Midbrain (tissue), 1 donor: ENCODE measurements at places on chromosomes 16 and 17.

DNA sequence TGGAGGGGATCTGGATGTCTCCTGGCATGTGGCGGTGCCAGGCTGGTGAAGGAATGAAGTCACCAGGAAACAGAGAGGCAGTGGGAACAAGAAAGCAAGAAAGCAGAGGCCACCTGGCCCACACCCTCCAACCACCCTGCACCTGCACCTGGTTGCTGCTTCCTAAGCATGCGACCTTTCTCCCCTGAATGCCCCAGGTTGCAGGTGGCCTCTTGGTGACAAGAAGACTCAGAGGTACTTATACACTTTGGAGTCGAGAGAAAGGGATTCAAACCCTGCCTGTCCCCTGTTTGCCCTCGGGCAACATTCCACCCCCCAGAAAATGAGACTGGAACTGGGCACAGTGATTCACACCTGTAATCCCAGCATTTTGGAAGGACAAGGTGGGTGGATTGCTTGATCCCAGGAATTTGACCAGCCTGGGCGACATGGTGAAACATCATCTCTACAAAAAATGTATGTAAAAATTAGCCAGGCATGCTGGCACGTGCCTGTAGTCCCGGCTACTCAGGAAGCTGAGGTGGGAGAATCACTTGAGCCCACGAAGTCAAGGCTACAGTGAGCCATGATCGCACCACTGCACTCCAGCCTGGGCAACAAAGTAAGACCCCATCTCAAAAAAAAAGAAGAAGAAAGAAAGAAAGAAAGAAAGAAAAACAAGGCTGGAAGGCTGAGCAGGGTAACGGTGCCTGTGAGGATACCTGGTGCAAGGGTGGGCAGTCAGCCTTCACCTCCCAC, 34.6 kb upstream of the TNRC6C start:
- DNase-seq: no peak

- peak; percentile 45 for DNase-seq
Observed at GRCh38 chr17:68378268-68379176, 78.8 kb downstream of the WIPI1 start.

DNA sequence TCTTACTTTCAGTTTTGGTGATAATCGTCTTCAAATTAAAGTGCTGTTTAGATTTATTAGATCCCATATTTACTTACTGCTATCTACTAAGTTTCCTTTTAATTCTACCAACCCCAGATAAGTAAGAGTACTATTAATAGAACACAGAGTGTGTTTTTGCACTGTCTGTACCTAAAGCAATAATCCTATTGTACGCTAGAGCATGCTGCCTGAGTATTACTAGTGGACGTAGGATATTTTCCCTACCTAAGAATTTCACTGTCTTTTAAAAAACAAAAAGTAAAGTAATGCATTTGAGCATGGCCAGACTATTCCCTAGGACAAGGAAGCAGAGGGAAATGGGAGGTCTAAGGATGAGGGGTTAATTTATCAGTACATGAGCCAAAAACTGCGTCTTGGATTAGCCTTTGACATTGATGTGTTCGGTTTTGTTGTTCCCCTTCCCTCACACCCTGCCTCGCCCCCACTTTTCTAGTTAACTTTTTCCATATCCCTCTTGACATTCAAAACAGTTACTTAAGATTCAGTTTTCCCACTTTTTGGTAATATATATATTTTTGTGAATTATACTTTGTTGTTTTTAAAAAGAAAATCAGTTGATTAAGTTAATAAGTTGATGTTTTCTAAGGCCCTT, 56.8 kb downstream of the HLF start:
- no peak for DNase-seq

DNA sequence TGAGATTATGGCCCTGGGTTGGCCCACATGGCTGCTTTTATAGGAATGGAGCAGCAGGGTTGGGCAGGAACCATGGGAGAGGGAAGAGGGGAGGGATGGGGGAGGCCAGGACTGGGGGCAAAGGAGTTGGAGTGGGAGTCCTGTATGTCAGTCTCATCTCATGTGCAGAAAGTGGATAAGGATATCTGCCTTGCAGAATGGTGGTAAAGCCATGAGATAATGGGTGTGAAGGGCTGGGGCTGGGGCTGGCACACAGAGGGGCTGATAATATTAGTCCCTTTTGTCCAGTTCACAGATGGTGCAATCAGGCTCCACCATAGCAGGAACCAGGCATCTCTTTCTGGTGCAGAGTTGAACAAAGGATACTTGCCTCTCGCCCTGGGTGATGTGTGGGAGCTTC, 101.3 kb downstream of the MRM1 start:
- DNase-seq: no peak

DNA sequence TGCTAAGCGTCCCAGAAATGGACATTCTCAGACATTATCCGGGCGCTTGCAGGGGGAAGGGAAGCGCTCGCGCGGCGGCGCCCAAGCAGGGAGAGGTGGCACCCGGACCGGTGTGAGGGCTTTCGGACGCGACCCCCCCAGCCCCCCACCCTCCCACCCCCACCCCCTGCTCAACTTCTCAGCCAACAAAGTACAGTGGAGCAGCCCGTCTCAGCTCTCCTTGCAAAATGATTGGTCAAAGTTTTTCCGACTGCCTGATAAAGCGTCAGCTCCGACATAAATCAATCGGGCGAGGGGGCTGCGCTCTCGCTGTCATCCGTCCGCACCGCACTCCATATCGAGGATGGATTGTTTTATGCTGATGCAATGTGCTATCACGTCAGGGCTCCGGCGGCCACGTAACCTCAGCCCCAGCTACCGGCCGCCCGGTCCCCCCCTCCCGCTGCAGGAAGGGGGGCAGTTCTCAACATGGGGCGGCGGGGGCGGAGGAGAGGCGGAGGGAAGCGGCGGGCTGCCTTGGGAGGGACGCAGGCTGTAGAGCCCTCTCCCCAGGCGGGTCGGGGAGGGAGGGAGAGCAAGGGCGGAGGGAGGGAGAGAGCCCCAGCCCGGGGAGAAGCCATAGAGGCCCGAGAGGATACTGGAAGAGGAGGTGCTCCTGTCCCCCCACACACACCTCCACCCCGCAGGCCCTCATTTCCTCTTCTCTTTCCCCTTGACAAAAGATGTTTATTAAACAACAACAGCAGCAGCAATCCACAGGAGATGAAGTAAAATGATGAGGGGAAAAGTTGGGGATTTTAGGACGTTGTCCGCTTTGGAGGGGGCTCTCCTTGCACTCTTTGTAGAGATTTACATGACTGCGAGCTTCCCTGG, at the start of gene HOXB9:
Gene HOXB9 (minus strand): TSS at position 114 of the 873 bp plus-strand sequence. CDS start 89 bp downstream, at position 25.
- DNase-seq: no peak

- DNase-seq: no peak
Observed at GRCh38 chr16:84513123-84513522, 8.7 kb upstream of the MEAK7 start.

- DNase-seq: no peak
Observed at GRCh38 chr17:46879101-46879500, 27.7 kb downstream of the WNT9B start.

GRCh38 chr16:79691007-79691406, 90.5 kb upstream of the MAF start:
- DNase-seq: no peak

DNA sequence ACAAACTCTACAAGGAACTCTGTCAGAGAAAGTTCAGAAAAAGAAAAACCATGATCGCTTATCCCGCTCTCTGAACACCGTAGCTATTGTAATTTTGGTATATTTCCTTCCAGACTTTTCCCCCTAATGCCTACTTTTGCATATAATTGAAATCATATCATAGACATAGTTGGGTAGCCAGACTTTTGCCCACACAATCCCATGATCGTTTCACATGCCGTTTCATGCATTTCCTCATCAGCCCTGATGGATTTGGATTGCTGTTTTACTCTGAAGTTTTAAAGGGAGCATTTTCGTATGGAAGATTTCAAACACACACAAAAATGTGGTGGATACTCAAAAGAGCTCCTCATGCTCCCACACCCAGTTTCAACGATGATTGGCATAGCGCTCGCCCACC, 31.3 kb downstream of the COX4I1 start:
- no peak for DNase-seq

- peak; percentile 29 for DNase-seq
Observed at GRCh38 chr16:56848029-56848936, 16.7 kb upstream of the SLC12A3 start.

GRCh38 chr17:50855708-50856330, 10.3 kb downstream of the TOB1 start:
- DNase-seq: no peak

DNA sequence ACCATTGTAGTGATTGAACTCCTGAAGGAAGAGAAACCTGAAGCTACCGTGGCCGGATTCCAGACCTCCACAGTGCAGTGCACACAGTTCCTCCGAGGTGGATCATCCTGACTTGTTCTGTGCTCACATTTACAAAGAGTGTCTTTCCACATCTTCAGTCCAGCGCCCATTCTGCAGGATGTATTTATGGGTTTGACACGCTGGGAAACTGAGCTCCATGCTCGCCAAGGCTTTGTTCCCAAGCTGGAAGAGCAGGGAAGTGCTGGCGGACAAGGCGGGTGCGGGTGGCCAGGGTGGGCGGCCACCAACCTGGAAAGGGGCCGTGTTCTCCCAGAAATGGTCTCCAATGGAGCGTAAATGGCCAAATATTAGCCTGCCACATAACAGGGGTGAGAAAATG, 227.9 kb downstream of the IRF8 start:
- DNase-seq: no peak

GRCh38 chr16:652454-653305, 3.5 kb downstream of the WDR90 start:
- no peak for DNase-seq
